ENCODE measurements at places on chromosomes 13 and 19. TPM values are rescaled to one million over a fixed set of nuclear protein-coding genes. Genes with fewer than 3 reads are reported as not detected.

The C19orf81 gene
- 4.4 TPM for total RNA-seq

The C19orf85 gene
- total RNA-seq: not detected

The DKKL1 gene
- total RNA-seq: not detected

The RPL21 gene
- 413 TPM for total RNA-seq

The ERFL gene
- 0.63 TPM for total RNA-seq

The PLPPR3 gene
- 19.6 TPM for total RNA-seq

The SYT3 gene
- 37.8 TPM for total RNA-seq

The ZNF471 gene
- total RNA-seq: 21.9 TPM

DNA sequence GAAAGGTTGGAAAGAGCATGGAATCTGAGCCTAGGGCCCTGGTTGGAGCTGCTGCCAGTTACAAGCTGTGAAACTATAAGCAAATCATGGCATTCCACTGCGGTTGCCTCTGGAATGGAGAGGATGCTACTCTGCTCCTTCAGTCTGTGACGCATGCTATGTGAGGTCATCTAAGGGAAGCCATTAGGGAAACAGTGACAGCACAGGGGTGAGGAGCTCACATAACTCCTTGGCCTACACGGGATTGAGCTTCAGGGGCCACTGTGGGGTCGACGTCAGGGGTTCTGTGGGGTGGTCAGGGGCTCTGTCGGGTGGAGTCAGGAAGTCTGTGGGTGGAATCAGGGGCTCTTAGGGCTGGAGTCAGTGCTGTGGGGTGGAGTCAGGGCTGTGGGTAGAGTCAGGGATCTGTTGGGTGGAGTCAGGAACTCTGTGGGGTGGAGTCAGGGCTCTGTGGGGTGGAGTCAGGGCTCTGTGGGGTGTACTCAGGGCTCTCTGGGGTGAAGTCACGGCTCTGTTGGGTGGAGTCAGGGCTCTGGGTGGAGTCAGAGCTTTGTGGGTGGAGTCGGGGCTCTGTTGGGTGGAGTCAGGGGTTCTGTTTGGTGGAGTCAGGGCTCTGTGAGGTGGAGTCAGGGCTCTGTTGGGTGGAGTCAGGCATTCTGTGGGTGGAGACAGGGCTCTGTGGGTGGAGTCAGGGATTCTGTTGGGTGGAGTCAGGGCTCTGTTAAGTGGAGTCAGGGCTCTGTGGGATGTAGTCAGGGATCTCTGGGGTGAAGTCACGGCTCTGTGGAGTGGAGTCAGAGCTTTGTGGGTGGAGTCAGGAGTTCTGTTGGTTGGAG is 35.8 kb upstream of the MEDAG start:
- no peak for DNase-seq

- peak; percentile 85 for DNase-seq
Measured at GRCh38 chr19:55118401-55118991, 1.1 kb upstream of the PPP1R12C start.

DNA sequence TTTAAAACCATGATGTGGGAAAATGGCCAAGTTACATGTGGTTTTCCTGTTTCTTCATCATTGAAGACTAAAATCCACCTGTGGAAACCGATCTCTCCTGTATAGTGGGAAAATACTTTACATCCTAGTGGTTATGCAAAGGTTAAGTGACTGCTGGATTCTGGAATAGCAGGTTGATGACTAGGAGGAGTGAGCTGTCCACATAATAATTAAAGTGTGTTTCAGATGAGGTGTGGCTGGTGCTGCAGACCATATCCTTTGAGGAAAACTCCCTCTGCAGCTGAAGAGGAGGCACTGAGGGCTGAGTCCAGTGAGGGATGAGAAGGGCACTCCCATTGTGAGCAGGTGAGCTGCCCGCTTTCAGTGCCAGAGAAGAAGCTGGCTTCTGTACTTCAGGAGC is 43.2 kb downstream of the DCLK1 start:
- no peak for DNase-seq

DNA sequence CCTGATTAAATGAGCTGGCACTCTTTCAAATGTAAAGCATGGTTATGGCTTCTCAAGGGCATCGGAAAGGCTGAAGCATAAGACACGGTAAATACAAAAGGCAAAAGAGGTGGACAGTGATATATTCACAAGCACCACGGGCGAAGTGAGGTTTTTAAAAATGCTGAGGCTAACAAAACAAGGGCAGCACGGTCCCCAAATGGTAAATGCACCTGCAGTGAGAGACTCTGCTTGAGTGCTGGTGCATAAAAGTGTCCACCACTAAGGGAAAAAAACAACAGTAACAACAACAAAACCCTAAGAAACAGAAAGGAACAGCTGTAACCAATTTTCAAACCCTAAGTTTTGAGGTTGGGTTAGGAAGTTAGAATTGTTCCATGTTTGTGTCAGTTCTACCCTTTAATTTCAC is 234.9 kb downstream of the PCDH9 start:
- no peak for DNase-seq

DNA sequence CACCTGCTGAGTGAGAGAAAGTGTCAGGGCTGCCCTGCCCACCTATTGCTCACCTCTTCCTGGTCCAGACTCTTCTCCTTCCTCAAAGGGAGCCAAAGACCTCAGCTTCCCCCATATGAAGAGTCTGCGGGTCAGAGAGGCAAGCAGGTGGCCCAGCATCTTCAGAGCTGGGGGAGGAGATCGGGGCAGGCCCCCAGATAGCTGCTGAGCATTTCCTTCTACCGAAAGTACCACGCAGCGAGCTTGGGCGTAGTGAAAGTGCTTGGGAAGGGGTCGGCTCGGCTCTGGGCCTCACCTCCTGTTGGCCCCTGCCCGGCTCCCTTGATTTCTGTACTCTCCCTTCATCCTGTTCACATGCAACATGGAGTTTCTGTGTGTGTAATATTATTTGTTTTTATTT is 12.2 kb upstream of the ZNF536 start:
- DNase-seq: no peak

DNA sequence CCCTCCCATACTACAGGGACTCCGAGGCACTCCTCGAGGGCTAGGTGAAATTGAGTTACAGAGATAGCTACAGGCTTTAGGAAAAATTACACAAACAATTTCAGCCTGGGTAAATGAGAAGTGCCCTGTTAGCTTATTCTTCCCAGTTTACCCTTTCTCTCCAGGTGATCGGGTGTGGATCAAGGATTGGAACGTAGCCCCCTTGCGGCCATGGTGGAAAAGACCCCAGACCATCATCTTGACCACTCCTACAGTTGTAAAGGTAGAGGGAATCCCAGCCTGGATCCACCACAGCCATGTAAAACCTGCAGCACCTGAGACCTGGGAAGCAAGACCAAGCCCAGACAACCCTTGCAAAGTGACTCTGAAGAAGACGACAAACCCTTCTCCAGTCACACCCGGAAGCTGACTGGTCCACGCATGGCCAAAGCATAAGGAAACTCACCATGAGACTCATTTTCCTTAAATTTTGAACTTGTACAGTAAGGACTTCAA is 600.6 kb downstream of the UQCRFS1 start:
- DNase-seq: no peak

- DNase-seq: no peak
Measured at GRCh38 chr13:67619351-67619994, 389.3 kb upstream of the PCDH9 start.

GRCh38 chr13:78085434-78086225 is 167.0 kb upstream of the EDNRB start:
- DNase-seq: no peak

GRCh38 chr13:102569488-102569887 is 27.3 kb upstream of the TPP2 start:
- no peak for DNase-seq

DNA sequence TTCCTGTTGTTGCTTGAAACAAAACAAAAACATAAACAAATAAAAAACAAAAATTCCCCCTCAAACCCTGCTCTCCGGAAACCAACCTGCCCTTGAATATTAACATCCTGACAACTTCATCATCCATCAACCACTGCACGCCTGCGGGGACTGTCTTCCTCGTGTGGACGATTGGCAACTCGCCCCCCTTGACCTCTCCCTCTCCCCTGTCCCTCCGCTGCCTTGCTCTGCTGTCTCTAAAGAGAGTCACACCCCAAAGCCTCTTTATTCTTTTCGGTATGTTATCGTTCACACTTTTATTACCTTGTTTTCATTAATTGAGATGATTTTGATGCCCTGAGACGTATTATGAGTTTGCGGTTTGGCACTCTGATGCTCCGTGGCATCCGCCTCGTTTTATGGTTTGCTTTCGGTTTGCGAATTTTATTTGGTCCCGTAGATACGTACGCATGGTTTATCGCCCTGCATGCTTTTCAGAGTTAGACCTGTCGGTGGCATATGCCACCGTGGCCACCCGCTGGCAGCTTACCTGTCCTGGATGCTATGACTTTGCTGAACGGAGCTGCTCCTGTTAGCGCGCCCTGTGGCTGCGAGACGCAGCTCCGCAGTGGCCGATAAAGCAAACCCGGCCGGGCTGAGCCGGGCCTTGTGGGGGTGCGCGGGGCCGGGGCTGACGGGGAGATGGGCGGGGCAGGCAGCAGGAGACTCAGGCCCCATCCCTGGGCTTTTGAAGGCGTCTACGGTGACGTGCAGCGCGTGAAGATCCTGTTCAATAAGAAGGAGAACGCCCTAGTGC is 10.6 kb downstream of the PTBP1 start:
- no peak for DNase-seq

- peak; percentile 82 for DNase-seq
Measured at GRCh38 chr19:18915639-18916038, 3.5 kb downstream of the COPE start.

DNA sequence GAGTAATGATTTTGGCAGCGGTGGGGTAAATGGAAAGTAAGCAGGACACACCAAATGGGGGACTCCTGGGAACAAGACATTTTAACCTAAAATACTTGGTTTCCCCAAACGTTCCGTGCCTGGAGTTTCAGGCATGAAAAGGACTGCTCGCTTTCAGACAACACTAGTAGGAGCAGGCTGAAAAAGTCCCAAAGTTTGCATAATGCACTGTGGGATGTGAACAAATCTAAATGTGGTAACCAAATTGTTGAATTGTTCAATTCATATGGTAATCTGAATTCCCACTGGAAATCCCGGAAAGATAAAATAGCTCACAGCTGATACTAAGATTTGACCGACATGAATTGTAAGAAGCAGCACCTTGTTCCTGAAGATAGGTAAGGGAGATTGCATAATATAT is 467.2 kb upstream of the ARGLU1 start:
- DNase-seq: no peak

GRCh38 chr19:45446944-45447343 is 20.9 kb upstream of the FOSB start:
- DNase-seq: no peak

- peak; percentile 69 for DNase-seq
Measured at GRCh38 chr19:6476155-6476895, 5.3 kb downstream of the DENND1C start.

DNA sequence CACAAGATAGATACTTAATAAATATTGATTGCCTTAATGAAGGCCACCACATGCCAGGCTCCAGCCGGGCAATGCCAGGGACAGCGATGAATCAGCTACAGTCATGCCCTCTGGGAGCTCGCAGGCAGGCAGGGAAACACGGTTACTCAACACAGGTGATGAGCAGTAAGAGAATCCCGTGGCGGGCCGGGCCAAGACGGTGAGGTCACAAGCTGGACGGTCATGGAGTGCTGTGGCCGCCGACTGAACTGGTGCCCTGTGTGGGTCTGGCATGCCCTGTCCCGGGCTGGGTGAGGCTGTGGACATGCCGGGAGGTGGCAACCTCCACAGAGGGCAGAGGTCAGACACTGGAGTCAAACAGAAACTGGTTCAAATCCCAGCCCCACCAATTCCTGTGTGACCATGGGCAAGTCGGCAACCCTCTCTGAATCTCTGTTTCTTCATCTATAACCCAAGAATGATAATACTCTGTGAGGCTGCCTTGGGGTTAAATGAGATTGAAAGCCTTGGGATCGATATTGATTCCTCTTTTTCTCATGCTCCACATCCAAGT is 13.2 kb upstream of the PAK4 start:
- DNase-seq: no peak

GRCh38 chr19:46537136-46538097 is 41.8 kb upstream of the PNMA8B start:
- peak; percentile 61 for DNase-seq

DNA sequence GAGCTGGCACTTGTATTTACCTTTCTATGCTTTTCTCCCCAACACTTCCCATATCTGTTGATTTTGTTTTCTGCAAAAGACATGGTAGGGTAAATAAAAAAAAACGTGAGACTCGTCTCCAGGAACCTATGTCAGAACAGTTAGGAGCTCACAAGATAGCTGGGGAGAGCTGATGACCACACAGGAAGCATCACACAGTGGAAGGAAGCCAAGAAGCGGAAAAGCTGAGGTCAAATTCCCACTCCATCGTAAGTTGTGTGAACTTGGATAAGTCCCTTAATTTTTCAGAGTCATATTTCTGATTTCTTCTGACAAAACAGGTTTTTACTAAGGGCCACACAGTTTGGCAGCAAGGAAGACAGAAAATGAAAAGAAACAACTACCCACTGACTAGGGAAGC is 199.6 kb downstream of the KLF5 start:
- DNase-seq: no peak

- peak; percentile 55 for DNase-seq
Measured at GRCh38 chr19:45075301-45076028, 813 bp downstream of the ZNF296 start.

DNA sequence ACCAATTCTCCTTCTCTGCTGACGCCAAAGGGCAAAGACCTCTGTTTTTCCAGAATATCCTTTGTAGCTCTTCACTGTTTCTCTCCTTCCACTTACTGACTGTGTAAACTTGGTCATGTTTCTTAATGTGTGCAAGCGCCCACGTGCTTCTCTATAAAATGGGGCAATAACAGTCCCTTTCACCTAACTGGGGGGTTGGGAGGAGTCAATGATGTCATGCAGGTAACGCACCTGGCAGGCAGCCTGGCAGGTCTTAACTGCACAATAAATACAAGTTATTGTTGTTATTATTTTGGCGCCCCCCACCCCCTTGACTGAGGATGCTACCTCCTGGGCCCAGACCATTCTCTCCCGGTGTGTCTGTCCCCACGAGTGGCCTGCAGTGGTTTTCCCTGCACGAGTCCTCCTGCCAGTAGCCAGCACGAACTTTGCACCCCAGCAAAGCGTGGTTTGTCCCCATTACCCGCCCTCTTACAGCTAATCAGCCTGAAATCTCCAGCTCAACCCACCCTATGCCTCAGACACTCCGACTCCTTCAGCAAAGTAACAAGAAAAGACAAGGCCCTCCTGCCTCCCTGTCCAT is 5.3 kb downstream of the SBSN start:
- DNase-seq: no peak
